ENCODE measurements at places on chromosomes 11 and 22.

DNA sequence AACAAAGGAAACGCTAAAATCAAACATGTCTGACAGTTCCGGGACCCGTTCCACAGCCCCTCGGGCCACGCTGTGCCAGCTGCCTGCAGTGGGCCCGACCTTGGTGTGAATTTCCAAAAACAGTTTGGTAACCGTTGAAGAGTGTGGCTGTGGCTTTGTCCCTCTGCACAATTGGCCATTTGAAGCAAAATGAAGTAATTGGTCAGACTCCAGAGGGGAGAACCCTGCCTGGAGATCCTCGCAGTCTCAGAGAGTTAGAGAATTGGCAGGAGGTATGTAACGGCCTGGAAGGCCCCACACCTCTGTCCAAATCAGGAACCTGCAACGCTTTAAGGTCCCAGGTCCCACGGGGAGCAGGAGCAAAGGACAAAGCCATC is 26.3 kb downstream of the TRMU start:
- no peak for DNase-seq

GRCh38 chr22:20979243-20979809 is 2.8 kb upstream of the LZTR1 start:
- no peak for DNase-seq

GRCh38 chr22:19105867-19106802 is 16.1 kb downstream of the DGCR2 start:
- no peak for DNase-seq

DNA sequence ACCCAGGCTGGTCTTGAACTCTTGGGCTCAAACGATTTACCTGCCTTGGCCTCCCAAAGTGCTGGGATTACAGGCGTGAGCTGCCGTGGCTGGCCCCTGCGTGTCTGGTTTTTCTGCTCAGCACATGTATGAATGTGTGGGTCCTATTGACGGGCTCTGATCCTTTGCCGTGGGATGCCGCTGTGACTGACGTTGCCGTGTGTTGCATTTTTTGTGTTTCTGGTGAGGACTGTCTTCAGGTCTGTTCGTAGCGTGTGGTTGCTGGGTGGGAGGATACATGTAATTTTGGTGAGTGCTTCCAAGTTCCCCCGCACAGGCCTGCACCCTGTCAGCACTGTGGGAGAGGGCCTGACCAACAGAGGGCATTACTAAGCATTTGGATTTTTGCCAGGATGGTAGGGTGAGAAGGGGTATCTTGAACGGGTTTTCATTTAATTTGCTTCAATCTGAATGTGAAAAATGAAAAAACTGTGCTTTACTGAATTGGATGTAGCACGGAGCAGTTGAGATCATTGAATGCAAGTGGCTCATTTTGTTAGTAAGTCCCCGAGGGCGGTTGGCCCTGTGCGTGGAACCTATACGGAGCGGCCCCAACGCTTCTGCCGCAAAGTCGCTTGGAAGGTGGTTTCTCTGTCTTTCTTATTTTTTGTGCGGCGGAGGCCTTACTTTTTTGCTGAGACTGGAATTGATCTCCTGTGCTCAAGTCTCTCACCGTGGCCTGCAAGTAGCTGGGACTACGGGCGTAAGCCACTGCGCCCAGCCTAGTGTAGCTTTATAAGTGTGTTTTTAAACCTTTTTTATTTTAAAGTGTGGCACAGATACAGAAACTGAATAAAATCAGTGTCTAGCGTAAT is 8.2 kb downstream of the ZBED4 start:
- no peak for DNase-seq

- DNase-seq: no peak
Measured at GRCh38 chr11:78828676-78829075, 254.0 kb upstream of the NARS2 start.

DNA sequence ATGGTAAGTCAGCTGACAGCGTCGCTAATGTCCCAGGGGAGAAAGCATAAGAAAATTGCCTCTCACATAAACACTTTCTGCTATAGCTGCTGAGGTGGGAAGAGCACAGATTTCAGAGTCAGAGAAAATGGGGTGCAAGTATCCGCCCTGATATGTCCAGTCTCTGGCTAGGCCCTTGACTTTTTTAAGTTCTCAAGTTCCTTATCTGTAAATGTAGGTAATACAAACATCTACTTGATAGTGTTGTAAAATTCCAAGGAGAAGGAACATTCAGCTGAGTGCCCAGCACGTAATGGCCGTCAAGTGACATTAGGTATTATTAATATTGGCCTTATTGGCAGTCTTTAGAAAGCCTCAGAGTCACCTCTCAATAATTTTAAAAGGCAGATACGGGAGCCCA is 143.6 kb downstream of the NTM start:
- no peak for DNase-seq

DNA sequence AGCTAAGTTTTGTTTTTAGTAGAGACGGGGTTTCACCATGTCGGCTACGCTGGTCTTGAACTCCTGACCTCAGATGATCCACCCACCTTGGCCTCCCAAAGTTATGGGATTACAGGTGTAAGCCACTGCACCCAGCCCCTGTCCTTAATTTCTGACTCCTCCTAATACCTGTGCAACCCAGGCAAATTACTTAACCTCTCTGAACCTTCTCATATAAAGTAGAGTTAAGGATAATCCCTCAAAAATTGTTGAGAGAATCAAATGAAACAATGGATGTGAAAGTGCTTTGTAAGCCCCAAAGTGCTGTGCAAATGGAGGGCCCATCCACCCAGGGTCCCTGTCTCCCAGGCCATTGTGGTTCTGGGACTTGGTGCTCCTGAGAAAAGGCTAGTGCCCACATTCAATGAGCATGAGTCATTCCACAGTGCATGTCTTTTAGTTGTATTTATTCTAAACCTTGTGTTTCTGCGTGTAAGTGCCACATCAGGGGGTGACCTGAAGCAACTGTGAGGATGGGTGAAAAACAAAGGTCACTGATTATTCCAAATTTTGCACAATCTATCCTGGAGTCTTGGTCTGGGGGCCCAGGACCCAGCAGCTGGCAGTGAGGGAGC is 61.4 kb upstream of the PTPRJ start:
- no peak for DNase-seq

DNA sequence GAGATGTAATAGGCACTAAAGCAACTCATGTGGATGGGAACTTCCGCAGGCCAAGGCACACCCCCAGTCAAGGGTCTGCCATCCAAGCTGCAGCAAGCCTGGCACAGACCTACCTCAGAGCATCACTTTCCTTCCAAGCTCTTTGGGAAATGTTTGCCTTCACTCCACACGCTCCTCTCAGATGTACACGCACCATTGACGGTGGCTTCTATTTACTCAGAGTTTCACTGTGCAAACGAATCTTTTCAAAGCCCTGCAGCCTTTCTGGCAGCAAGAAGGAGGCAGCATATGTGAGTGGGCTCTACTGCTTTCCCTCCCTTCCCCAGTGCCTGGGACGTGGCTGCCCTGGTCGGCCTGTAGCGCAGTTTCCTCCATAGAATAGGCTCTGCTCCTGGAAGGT is 60.9 kb upstream of the USP47 start:
- no peak for DNase-seq

DNA sequence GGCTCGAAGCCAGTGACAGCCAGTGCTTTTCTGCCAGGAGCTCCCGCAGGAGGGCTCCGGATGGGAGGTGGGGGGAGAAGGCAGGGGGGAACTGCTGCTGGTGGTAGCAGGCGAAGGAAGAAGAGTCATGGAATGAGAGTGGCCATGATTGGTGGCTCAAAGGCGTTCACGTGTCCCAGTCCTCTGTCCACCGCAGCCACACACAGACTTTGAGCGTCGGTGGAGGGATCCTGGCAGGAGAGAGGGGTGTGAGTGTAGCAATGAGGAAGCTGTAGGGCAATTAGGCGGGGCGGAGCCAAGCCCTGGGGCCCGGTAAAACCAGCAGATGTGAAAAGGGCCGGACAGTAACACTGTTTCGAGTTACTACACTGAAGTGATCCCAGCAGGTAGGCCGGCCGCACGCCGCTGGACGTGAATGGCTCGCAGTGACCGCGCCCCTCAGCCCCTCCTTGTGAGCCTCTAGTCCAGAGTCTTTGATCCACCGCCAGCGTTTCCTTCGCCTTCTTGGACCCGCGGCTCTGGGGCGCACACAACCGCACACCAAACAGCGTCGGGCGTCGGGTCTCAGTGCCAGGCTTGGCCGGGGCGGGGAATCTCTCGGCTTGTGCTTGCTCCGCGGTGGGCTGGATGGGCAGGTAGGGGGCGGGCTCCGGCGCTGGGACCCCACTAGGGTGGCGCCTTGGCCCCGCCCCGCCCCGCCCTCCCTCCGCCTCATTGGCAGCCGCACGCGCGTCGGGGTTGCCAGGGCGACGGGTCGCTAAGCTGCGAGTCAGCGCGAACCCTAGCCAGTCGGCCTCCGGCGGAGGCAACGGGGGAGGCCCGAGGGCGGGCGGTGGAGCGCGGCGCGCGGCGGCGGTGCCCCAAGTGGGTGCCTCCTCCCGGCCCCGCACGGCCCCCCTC is at the start of gene LRRC10B:
Gene LRRC10B (plus strand): TSS at position 788 of the 900 bp plus-strand sequence. CDS start 250 bp downstream, outside the sequence.
- no peak for DNase-seq

GRCh38 chr22:28019360-28019759 is 100.3 kb upstream of the PITPNB start:
- DNase-seq: no peak

DNA sequence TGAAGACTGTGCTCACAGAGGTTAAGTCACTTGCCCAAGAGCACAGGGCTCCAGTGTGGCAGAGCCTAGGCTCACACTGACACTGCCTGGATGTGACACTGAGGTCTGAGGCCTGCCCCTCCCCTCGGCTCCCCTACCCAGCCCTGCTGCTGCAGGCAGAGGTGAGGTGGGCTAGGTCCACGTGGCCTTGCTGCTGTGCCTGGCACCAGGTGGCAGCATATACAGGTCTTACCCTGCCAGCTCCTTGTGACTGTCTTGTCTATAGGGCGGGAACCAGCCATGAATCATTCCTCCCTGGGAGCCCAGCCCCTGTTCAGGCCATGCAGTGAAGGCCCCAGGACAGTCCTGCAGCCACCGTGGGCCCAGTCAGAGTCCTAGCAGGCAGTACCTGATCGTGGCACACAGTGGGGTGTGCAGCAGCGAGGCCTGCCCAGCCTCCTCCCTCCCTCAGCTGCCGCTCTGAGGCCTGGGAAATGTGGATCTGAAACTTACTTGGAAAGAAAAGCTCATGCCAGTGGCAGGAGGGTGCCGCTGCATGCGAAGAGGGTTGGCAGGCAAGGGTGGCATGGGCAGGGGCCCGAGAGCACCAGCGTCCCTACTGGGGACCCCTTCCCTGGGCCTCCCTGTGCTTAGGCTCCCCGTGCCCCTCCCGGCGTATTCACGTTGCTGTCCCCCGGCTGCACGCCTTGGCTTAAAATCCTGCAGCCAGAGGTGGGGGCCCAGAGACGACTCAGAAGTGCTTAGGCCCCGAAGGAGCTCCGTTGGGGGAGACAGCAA is 1.2 kb upstream of the CERK start:
- DNase-seq: no peak

DNA sequence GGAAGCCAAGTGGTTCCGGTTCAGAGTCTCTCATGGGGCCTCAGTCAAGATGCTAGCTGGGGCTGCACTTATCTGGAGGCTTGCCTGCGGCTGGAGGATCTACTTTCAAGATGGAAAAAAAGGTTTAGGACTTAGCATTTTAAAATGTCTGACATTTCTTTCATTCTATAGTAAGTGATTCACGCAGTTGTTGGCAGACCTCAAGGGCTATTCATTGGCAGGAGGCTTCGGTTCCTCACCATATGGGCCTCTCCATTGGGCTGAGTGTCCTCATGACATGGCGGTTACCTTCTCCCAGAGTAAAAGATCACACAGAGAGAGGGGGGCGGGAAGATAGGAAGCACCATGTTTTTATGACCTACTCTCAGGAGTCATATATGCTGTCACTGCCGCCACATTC is 298.0 kb upstream of the PLET1 start:
- DNase-seq: no peak

DNA sequence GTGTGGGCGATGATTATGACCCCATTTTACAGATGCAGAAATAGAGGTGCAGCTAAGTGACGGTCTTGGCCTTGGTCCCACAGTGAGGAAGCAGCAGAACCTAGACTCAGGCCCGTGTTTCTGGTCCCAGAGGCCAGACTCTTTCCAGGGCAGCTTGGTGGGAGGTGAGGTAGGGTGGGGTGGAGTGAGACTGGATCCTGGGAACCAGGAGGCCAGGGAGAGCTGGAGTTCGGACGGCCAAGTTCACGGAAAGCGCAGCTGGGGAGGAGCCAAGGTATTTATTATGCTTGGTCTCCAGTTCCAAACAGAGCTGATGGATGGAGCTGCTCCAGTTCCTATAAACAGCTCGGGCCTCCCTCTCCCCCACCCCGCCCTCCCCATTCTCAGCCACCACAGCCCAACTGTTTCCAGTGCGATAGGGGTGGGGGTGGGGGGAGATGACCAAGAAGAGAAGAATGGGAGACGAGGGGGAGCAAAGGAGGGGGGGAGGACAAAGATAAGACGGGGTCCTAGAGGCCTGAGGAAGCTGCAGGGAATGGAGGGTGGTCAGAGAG is 16.2 kb downstream of the LRRC32 start:
- no peak for DNase-seq
